ENCODE measurements at places on chromosomes 4 and X.
A peak's percentile ranks its signal among the peaks of the same experiment; 100 is the strongest.

- no peak for DNase-seq
These were observed 79.0 kb downstream of the SOX3 start for GRCh38 chrX:140425712-140426395.

GRCh38 chr4:1711571-1712215 lies 426 bp downstream of the SLBP start:
- peak; percentile 40 for DNase-seq

DNA sequence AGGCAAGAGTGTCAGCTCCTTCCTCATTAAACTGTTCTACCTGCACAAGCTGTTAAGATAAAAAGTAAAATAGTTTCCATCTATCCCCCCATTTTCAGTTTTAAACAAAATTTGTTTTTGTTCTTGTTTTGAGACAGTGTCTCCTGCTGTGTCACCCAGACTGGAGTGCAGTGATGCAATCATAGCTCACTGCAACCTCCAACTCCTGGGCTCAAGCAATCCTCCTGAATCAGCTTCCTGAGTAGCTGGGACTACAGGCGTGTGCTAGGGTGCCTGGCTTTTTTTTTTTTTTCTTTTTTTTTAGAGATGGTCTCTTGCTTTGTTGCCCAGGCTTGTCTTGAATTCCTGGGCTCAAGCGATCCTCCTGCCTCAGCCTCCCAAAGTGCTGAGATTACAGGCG lies 105.4 kb downstream of the HS6ST2 start:
- DNase-seq: no peak

DNA sequence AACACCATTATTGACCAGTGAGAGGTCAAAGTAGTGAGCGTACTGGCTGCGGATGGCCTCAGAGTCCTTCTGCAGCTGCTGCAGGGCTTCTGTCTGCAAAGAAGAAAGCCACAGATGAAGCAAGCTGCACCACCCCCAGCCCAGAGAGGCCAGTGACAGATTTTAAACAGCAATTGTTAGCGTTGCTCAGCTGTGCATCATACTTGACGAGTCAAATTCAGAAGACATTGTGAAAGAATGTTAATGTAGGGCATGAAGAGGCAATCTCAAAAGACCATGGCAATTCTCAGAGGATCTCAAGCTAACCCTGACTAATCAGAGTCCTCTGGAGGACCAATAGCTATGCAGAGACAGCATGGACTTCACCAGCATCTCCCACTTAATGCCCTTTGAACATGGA lies 16.6 kb downstream of the DKC1 start:
- no peak for DNase-seq

GRCh38 chrX:151153086-151153485 lies 23.3 kb upstream of the GPR50 start:
- DNase-seq: no peak

DNA sequence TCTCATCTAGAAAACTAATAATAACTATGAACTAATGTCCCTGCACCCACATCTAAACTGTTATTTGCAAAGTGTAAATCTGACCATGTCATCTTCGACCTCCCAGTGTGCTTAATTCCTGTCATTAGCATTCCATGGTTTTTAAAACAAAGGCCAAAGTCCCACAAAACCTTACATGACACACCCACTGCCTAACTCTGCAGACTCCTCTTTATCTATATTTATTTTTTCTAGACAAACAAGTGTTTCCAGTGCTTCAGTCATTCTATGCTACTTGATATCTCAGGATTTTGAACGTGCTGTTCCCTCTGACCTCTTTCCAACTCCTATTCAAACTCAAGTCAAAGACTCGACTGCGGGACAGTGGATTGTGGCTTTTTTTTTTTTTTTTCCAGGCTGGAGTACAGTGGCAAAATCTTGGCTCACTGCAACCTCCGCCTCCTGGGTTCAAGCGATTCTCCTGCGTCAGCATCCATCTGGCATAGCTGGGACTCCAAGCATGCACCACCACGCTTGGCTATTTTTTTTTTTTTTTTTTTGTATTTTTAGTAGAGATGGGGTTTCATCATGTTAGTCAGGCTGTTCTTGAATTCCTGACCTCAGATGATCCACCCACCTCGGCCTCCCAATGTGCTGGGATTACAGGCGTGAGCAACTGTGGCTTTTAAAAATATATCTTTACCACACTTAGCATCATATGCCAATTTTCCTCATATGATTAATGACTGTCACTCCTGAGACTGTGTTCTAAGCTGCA lies 1511.0 kb downstream of the ARAP2 start:
- DNase-seq: no peak

- DNase-seq: no peak
These were observed 30.3 kb downstream of the PDS5A start for GRCh38 chr4:39947417-39947816.

DNA sequence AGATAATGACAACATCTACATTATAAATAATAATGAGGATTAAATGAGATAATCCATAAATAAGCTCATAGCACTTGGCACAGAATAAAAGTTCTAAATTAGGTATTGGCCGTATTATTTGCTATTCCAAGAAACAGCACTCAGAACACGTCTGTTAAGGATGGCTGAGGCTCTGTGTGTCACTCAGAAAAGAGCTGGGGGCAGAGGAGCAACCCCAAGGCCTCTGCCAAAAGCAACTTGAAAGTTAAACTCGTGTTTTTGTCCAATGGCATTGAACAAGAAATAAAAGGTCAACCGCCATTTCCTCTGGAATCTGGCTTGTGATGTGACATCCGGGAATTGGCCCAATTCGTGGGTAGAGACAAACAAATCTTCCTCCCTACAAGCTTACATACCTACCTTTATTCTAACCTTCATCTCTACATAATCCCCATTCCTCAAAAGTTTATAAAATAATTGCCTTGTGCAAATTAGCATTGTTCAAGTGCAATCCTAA lies 42.3 kb upstream of the FAM241A start:
- no peak for DNase-seq

DNA sequence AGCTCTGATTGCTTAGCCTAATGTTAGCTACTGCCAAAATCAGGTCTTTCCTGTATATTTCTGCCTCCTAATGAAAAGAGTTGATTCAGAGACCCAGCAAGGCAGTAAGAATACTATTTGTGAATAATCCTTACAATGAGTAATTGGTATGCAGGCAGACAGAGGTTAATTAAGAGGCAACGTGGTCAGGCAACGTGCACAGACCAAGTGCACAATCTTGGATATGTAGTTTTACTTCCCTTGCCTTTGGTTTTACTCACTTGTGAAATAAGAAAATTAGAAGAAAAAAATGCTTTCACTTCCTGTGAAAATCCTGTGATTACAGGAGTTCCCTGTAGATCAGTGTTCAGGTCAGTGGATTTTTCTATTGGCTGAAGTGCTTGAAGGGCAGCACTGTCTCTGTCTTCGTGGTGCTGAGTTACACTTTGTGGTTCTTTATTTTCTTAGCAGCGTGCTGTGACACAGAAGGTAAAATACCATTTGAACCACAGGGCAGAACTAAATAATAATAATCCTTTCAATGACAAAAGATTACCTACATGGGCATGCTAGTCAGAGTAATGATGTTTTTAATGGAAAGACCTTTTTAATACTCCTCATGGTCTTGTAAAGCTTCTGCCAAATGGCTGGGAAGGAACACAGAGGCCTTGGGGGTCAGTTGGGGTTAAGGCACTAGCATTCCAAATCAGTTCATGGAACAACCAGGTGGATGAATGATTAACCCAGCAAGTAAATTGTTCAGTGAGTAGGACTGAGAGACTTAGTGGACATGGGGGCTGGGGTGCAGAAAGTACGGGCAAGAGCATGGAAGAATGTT lies 430.9 kb downstream of the MAPK10 start:
- DNase-seq: no peak

DNA sequence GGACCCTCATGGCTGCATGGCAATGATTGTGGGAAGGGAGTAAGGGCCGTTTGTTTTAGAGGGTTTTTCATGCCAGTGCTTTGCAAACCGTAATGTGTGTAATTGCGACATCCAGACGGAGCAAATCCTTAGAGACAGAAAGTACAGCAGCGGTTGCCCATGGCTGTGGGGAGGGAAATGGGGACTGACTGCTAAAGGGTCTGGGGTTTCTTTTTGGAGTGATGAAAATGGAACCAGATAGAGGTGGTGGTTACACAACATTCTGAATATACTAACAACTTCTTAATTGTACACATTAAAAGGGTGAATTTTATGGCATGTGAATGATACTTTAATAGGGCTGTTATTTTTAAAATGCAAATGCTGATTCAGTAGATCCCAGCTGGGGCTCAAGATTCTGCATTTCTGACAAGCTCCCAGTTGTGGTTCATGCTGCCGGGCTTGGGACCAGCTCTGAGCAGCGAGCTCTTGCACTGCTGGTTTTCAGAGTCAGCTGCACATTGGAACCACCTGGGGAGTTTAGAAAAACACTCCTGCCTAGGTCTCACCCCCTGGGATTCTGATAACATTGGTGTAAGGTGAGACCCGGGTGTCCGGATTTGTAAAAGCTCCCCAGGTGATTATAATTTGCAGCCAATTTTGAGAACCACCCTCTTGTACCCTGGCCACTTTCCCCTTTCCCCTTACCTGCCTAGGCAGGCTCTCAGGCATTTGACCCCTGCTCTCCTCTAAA lies 47.7 kb downstream of the PRPS1 start:
- DNase-seq: no peak

DNA sequence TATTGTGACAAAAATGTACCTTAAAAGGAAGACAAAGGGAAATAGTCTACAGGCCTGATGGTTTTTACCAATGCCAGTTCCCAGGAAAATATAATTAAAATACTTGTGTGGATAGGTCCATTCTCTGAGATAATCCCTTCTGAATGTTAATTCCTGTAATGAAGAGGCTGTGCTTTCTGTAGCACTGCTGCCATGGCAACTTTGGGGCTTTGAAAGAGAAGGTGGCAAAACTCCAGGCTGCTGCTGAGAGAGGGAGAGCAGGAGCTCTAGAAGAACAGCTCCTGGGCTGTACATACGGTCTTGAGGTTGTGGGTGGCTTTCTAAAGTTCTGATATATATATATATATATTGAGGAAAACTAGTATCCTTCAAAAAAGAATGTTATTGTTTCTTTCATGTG lies 125.4 kb downstream of the PDLIM5 start:
- DNase-seq: no peak

- DNase-seq: no peak
These were observed 1.3 kb downstream of the TACC3 start for GRCh38 chr4:1722551-1723118.

DNA sequence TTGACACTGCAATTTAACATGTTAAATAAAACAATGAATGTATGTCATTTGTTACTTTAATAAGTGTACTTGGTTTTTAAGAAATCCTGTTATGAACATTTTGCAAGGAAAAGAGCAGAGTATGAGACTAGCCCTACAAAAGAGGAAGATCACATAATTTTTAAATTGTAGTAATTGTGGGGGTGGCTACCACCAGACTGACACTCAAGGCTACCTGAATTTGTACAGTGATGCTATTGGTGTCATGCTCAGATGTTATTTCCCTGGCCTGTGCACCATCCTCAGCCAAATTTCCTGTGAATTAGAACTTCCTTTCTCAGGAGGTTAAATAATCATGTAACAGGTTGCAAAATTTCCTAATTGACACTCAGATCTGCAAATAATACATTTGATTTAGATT lies 157.5 kb downstream of the BANK1 start:
- DNase-seq: no peak

DNA sequence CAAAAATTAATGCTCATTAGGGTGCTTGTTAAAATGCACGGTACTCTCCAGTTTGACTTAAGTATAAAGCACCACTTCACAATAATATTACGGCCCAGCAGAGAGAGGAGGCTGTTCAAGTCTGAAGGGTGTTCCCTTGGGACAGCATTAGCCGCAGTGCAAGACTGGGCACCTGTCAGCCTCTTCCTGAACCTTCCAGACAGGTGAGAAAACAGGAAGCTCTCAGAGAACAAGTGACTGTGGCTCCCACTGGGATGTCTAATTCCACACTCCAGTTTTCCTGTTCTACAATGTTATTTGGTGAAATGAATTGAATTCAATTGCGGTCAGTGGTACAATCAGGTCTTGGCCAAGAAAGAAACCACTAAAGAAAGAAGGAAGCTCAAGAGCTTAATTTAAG lies 414.4 kb downstream of the SMARCA1 start:
- DNase-seq: no peak

DNA sequence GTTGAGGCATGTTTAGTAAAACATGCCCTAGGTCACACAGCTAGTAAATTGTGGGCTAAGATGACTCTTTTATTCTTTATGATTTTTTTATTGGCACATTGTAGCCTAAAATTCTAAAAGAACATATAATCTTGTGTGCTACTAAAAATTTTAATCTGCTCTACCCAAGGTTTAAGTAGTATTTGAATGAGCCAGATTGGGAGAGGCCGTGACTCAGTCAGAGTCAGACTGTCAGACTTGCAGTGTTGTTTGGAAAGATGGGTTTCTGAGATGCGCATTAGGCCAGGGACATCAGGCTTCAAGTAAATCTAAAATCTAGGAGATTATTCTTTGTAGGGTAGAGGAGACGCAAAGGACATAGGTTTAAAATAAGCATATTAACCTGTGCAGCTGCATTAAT lies 30.7 kb upstream of the TMPRSS11E start:
- no peak for DNase-seq

DNA sequence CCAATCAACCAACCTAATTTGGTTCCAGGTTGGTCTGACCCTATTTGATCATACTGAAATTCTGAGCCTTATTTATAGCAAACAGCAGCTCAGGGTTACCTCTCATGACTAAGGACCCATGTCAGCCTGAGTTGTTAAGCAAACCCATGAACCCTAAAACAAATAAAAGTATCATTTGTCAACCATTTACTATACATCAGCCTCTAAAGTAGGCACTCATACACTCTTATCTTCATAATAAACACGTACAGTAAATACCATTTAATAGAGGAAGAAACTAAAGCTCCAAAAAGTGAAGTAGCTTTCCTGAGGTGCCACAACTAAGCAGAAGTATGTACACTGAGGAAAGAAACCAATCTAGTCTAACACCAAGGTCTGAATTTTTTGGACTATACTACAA lies 25.2 kb downstream of the MANBA start:
- DNase-seq: no peak

GRCh38 chr4:54423066-54423465 lies 194.0 kb downstream of the PDGFRA start:
- DNase-seq: no peak

GRCh38 chrX:110087485-110088356 lies 84.8 kb downstream of the TMEM164 start:
- DNase-seq: no peak

- DNase-seq: no peak
These were observed 9.2 kb downstream of the CMC4 start for GRCh38 chrX:155061760-155062159.

- no peak for DNase-seq
These were observed 28.9 kb upstream of the OPHN1 start for GRCh38 chrX:68462197-68462596.

GRCh38 chr4:162853788-162854187 lies 312.9 kb downstream of the NAF1 start:
- no peak for DNase-seq

DNA sequence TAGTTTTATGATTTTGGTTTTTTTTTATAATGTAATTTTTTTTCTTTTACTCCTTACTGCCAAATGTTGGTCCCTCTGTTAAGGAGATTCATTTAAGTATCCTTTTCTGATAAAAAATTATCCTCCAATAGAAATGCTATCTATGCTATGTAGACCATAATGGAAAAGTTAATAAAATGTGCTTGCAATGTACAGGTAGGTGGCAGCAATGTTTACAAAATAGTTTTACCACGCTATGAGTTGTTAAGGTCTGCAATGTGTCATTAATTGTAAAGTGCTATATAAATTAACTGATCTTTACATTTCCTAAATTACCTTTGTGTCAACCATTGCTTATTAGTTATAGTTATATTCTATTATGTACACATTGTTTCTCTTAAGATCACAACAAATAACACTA lies 3.8 kb upstream of the CENPC start:
- peak; percentile 49 for DNase-seq

- no peak for DNase-seq
These were observed 3.3 kb downstream of the MYL5 start for GRCh38 chr4:677431-678293.

Measured in CD8-positive, alpha-beta T cell (primary cell).